ENCODE measurements at places on chromosomes 6 and 20.

- DNase-seq: no peak
Measured at GRCh38 chr6:52503851-52504781, 72.7 kb downstream of the TRAM2 start.

DNA sequence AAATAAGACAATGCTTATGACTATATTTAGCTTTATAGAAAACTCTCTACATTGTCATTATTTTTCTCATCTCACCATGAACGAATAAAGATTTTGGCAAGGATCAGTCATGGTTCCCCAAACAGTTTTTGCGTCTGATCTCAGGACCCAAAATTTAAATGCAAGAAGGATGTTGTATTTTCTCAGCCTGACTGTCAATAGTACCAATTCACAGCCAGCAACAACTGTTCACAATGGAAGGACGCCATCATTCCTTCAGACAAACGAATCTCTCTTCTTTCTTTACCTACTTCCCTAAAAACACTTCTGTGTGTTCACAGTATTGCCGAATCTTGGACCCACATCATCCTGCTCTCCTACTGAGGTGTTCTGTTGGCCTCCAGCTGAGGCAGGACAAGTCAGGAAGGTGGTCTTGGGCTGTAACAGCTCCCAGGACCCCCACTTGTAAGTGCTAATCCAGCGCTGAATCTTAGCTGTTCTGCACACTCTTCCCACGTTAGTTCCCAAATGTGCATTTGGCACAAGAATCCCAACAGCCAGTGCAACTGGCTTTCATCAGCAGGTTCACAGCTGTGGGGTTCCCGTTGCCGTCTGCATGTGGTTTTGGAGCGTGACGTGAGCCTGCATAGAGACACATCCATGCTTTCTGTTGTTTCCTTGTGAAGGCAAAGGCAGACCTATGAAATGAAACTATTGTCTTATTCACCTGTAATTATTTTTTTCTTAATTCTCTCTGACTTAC is 600.0 kb downstream of the QKI start:
- DNase-seq: no peak

DNA sequence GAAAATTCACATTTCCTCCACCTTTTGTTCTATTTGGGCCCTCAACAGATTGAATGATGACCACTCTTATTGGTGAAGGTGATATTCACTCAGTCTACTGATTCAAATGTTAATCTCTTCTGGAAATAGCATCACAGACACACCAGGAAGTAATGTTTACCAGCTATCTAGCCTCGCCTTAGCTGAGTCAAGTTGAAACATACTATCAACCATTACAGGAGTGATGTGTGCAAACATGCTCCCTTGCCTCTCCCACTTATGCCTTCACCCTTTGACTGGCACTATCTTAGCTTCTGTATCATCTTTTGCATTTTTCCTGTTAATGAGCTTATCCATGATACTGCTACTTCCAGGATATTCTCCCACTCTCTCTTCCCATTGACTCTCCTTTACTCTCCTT is 191.9 kb downstream of the CENPW start:
- no peak for DNase-seq

DNA sequence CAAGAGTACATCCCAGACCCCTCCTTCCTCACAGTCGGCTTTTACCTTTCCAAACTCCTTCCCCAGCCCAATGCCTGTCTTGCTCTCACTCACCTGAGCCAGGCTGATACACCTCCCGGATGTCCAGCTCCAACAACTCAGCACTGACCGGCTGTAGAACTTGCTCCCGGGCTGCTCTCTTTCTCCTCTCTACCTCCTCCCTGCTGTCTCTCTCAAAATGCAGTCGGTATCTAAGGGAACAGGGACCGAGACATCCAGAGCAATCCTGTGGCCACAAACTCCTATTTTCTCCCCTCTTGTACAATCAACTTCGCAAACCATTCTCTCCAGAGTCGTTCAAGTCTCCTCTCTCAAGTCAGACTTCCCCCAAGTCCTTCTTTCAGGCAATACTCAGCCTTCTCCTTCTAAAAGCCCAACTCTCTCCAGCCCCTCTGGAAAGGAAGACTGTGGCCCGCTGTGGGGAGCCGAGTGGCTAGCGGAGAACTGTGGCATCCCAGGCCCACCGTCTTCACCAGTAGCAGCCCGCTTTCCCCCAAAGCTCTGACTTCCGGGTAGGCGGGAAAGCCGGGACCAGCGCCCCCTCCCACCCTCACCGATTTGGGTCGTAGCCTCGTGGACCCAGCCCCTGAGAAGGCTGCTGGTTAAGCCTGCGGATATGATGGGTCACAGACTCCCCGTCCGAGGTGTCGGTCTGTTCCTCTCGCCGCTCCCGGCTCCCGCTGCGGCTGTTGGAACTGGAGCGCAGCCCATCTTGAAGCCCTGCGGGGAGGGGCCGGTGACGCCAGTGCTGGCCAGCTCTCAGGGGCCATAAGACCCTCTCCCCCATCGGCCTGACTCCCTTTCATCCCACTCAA is 1.1 kb downstream of the GNL1 start:
- no peak for DNase-seq

DNA sequence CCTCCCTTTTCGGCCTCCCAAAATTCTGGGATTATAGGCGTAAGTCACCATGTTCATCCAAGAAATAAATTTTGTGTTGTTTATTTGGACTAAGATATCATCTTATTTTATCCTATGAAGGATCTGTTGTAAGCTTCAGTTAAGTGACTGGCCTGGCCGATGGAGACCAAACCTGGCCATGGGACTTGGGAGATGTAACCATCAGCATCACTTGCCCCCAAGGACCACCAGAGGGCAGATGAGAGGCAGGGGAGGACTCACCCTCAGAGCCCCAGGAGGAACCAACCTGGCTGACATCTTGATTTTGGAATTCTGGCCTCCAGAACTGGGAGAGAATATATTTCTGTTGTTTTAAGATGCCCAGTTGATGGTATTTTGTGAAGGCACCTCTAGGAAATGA is 266.7 kb downstream of the CDH26 start:
- DNase-seq: no peak

DNA sequence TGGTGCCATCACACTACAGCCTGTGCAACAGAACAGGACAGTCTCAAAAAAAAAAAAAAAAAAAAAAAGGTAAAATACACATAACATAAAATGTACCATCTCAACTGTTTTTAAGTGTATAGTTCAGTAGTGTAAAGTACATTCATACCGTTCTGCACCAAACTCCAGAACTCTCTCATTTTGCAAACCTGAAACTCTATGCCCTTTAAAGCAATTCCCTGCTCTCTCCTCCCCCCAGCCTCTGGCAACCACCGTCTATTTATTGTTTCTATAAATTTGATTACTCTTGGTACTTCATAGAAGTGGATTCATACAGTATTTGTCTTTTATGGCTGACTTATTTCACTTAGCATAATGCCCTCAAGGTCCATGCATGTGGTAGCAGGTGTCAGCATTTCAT is 12.9 kb downstream of the RIPOR2 start:
- no peak for DNase-seq

GRCh38 chr6:93196406-93196970 is 222.9 kb downstream of the EPHA7 start:
- DNase-seq: no peak

DNA sequence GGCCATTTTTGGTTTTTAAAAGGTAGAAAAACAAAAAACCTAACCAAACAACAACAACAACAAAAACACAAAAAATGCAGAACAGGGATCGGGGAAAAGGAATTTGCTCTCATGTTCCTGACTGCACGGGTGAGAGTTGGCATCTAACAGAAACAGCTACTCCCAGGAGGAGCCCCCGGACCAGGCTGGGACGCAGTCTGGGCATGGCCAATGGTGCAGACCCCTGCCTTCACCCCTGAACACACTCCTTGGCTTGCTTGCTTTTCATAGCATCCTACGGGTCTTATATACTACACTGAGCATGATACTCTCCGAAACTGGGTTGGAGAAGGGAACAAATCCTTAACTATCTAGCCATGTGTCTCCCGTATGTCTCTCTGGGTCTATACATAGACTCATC is 587 bp upstream of the MAS1 start:
- no peak for DNase-seq

GRCh38 chr6:110075406-110075805 is 97.3 kb downstream of the GPR6 start:
- DNase-seq: no peak

- no peak for DNase-seq
Measured at GRCh38 chr20:63068711-63069367, 62.1 kb upstream of the BHLHE23 start.

DNA sequence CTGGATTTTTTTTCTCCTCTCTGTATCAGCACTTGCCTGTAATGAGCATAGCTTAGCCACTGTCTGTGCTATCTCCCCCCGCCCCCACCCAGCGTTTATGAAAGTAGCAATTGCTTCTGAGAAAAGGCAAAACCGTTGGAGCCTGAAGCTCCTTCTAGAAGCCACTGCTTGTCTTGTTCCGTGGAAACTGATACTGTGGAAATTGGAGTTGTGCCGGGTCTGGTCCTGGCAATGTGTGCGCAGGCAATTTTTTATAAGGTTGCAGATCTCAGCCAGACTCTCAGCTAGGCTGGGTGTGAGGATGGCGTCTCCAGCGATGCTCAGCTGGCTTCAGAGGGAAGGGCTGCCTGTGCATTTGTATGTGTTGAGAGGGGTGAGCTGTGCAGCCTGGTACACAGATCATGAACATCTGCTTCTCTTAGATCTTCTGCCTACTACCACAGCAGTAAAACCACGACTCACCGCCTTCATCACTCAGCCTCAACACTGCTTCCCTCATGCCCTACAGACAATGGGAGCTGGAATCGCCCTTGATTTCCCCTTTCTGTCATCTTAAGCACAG is 72.4 kb upstream of the GTSF1L start:
- DNase-seq: no peak

GRCh38 chr6:106614592-106615257 is 14.6 kb downstream of the RTN4IP1 start:
- no peak for DNase-seq

All from stimulated activated CD4-positive, alpha-beta T cell treated with anti-CD3 and anti-CD28 coated beads, TNF-alpha, amount 100 ng/mL, for 48 hours (primary cell).